ENCODE measurements at places on chromosomes 7 and 10. TPM values are rescaled to one million over a fixed set of nuclear protein-coding genes. Genes with fewer than 3 reads are reported as not detected.

Gene PLXNA4
- total RNA-seq, result 4.5 TPM

Gene TMEM225B
- total RNA-seq, result 2.5 TPM

GRCh38 chr7:123612024-123612423 is 10.4 kb downstream of the ASB15 start:
- DNase-seq, result no peak

Gene PNPLA8
- 20.0 TPM for total RNA-seq

- DNase-seq, result no peak
Observed at GRCh38 chr10:122047560-122047959, 58.6 kb downstream of the TACC2 start.

Gene PLXDC2
- 60.0 TPM for total RNA-seq

Gene OR2A1
- total RNA-seq, result 0.27 TPM

GRCh38 chr7:2680792-2681490 is 7.1 kb upstream of the AMZ1 start:
- peak; percentile 64 for DNase-seq

DNA sequence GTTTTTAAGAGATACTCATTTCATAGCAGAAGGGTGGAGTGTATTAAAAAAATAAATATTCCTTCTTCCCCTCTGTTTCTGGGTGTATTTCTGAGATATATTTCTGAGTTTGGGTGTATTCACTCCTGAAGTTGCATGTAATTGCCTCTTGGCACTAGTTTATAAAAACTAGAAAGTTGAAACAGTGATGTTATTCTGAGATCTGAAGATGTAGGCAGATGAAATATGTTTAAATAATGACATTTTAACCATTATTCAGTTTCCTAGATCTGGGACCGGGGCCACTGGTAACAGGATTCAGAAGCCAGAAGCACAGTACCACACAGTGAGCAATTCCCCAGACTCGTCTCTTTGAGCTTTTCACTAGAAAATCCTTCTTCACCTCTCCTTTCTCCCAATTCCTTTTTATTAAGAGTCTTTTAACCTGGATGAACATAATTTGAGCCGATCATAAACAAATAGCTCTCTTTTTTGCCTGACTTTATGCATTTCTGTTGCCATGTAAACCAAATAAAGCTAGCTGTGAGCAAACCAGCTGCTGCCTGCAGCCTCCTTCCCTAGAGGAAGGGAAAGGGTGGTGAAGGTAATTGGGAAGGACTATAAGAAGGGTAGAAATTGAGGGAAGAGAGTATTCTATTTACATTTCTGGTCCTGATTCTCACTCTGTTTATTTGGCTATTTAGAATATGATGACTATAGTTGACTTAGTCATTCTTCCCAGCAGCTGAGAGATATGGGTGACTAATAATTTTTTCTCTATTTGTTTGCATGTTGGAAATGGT is 101.8 kb upstream of the STRIP2 start:
- no peak for DNase-seq

Data from mesothelial cell of epicardium (in vitro differentiated cells).